ENCODE measurements at places on chromosomes 2 and 18.

DNA sequence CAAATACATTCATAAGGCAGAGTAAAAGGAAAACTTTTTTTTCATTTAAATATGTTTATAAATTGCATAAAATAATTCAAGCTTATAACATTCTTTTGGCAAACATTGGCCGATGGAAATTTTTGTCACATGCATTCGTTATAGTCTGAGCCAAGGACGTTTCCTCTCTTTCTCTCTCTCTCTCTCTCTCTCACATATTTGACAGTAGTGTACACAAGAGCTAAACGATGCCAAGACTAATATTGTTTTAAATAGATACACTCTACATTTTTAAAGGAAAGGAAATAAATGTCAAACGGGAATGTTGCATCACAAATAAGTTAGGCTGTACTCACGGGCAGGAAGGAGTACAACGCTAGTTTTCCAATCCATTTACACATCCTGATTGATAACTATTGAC lies 251.1 kb upstream of the SMIM21 start:
- DNase-seq, result peak; percentile 10

DNA sequence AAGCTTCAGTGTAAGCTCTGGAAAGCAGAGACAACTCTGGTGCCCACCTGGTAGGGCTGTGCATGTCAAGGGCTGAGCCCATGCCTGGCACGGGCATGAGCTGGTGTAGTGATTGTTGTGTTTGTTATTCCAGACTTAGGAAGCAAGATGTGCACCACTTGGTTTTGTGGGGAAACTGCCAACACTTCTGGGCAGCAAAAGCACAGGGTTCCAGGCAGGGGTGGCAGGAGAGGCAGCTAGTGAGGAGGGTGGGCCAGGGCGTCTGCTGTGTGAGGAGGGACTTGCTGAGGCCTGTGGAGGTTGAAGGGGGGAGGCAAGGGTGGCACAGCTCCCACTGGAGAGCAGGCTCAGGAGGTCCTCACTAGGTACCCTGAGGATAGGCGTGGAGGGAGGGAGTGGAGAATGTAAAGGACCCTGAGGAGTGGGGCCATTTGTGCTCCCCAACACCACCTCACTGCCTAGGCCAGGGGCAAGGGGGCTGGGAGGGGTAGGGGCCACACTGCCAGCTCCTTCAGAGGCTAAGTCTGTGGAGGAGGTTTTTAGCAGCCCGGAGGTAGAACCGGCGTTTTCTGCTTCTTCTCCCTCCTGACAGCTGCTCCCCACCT lies 104.0 kb upstream of the POU3F3 start:
- DNase-seq, result no peak

DNA sequence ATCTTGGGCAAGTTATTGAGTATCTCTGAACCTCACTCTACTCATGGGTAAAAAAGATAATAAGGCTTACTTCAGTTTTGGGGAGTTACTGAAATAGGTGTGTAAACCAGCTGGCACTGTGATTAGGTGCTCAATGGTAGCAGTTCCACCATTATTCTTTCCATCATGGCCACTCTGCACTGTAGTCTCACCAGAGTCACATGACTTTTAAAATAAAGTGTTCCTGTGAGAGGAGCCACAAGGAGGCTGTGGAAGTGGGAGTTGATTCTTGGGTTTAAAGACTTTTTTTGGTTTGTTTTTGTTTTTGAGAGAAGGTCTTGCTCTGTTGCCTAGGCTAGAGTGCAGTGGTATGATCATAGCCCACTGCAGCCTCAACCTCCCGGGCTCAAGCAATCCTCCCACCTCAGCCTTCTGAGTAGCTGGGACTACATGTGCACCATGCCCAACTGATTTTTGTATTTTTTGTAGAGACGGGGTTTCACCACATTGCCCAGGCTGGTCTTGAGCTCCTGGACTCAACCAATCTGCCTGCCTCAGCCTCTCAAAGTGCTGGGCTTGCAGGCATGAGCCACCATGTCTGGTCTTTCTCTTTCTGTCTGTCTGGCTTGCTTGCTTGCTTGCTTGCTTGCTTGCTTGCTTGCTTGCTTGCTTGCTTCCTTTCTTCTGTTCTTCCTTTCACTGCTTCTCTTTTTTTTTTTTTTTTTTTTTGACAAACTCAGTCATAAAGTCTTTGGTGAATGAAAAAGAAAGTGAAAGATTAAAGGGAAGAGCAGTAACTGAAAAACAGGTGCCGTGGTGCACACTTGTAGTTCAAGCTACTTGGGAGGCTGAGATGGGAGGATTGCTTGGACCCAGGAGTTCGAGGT lies 21.2 kb upstream of the ACVR1 start:
- DNase-seq, result no peak

DNA sequence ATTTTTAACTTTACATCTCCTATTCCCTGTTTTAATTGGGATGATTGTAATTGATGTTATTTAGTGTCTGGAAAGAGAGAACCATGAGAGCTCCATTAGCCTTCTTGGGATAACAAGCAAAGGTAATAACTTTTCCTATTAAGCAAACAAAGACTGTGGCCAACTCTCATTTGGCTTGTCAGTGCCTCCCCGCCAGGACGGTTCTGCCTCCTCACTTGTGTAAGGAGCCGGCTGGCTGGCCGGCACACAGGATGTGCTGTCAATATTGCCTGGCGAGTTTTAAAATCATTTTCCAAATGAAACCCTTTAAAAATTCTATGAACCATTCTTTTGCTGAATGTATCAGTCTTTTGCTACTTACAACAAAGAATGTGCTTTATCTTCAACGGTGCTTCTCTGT lies 898.3 kb downstream of the CPS1 start:
- DNase-seq, result peak; percentile 3

GRCh38 chr2:70006447-70006784 lies 45.0 kb upstream of the ASPRV1 start:
- DNase-seq, result no peak
